Amniotic epithelial cell (primary cell): ENCODE measurements at places on chromosomes 6 and 20.

- DNase-seq: no peak
These were observed 34.6 kb upstream of the SCUBE3 start for GRCh38 chr6:35178932-35179832.

GRCh38 chr6:37319156-37319555, 34.6 kb upstream of the RNF8 start:
- no peak for DNase-seq

GRCh38 chr6:13303668-13304017, 24.7 kb downstream of the TBC1D7 start:
- peak; percentile 75 for DNase-seq

DNA sequence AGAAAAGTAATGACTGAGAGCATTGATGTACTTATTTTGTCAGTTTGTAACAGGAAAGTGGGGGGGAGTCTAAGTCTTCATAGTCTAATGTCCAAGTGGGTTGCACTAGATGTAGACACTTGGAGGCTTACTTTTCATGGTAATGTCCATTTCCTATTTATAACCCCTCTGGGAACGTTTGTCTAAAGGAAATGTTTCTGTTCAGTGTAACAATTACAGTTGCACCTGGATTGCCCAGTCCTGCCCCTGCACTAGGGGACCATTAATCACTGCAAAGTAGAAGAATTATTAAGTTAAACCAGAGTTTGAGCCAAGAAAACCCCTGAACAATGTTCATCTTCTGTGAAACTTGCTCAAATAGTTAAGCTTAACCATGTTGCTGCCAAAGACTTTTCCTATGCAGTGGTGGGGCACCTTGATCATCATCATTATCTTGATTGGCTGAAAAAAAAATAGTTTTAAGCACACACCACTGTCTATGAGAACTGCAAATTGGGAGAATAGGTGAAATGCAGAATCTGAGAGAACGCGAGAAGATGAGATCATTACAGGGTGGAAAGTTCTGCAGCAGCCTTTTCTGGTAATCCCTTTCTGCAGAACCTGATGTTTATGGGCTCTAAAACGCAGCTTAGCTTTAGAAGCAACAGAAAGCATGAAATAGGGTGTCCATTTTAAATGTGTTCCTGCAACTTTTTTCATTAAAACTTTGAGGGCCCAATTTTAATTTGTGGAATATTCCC, 106.0 kb downstream of the ZNF217 start:
- no peak for DNase-seq

DNA sequence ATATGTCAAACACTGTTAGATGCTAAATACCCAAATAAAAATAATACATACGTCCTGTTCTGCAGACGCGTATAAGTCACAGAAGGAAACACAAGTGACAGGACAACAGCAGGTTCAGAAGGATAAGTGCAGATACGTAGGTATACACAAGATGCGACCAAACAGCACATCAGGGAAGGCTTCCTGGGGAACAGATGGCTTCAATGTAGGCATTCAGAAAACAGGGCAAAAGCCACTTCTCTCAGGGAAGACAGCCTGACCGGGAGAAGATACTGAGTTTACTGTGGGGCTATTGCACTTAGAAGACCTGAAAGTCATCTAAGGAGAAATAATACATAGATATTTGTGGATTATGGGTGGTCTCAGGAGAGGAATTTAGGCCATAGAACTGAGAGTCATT, 1.9 kb downstream of the HLA-DPA1 start:
- DNase-seq: no peak

GRCh38 chr6:19795211-19795610, 42.0 kb upstream of the ID4 start:
- no peak for DNase-seq

DNA sequence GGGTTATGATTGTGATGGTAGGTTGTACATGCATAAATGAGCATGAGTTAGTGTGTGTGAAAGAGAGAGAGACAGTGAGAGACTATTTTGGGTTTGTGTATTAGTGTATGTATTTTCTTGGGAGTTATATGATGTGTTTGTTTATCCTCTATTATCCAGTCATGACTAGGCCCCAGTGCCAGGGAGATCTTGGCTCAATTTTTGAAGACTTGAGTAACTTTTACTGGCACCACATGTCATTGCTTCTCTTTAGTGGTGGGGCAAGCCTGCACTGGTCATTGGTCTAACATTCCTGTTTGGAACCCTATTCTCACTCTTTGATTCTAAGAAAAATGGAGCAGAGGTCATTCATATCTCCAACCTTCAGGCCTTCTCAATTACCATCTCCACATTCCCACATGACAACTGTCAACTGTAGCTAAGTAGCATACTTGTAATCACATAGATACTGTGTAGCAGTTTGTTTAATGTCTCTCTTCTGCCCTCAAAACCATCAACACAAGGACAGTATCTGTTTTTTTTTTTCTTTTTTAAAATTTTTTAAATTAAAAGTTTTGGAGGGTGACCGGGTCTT, 8.8 kb downstream of the L3MBTL1 start:
- DNase-seq: no peak

DNA sequence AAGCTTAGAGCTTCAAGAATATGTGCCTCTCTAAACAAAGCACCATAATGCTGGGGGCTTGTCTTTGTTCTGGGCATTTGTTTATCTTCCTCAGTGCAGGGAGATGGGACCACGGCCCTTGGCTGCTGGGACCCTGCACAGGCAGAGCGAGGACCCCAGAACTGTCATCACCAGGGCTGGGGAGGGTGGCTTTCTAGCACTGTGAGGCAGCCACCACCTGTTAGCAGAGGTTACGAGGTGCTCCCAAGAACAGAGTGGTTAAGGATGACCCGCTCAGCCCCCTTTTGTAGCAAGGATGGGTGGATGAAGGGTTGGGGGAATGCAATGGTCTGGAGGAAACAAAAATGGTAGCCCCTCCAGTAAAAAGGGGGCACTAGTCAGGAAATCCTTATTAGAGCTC, 34.9 kb downstream of the METTL24 start:
- DNase-seq: no peak

DNA sequence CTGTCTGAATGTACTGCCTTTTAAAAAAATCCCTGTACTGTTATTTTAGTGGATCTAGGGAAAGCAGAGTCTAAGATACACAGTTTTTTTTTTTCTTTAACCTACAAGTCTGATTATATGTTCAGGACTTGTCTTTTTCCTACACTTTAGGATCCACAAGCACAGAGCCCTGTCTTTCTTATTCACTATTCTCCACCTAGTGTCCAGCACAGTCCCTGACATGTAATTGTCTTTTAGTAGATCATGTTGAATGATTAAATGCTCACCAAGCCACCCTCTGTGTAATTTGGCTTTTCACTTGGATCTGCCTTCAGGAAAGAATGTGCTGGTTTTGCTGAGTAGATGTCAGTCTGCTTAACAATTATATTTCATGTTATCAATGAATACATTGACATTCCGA, 35.8 kb upstream of the YWHAB start:
- no peak for DNase-seq

DNA sequence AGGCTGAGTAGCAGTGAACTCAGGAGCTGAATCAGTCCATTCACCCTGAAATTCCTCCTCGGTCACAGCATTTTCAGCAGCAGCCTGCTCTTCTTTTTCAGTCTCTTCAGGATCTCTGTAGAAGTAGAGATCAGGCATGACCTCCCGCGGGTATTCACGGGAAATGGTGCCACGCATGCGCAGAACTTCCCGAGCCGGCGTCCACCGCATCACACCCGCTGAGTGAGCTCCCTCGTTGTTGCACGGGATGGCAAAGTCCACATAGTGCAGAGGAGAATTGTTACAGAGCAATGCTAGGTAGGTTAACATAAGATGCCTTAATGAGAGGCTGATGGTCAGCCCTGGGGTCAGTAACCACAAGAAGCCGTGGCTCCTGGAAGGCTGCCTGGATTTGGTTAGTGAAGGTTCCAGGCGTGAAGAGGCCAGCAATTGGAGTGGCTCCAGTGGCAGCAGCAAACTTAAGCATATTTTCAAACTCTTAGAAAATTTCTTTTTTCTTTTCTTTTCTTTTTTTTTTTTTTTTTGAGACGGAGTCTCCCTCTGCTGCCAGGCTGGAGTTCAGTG, 113.5 kb upstream of the HDAC2 start:
- DNase-seq: peak; percentile 14

GRCh38 chr20:38723848-38724625, at the start of gene SLC32A1:
SLC32A1 (plus strand) TSS chr20:38724486; CDS start chr20:38724725, 239 bp downstream.
- DNase-seq: no peak

- no peak for DNase-seq
These were observed 191.1 kb downstream of the ZMYND8 start for GRCh38 chr20:47165376-47165865.

DNA sequence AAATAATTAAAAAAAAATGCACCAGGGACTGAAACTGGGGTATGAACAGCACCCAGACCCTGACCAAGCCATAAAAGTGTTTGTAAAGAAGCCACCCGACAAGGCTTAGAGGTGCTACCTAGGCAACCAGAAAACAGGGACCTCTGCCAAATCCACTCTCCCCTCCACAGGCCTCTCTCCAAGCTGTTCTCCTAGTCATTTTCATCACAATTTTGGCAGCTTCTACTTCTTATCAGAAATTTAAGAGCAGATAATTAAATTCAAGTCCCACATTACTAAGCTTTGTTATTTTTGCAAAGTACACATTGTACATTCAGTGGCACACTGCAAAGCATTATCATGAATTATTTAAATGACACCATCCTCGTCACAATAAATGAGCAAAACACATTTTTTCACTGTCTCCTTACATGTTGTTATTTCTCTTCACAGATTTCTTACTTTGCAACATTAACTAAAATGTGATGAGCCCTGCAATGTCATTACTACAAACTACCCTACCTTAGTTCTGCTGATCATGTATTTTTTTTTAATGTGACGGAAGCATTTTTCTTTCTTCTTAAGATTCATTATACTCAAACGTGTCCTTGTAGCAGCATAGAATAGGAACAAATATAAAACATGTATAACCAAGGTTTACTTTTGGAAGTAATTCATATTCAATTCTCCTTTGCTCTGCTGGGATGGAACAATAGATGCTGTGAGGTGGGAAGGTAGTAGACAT, 38.1 kb downstream of the ECT2L start:
- DNase-seq: peak; percentile 72

DNA sequence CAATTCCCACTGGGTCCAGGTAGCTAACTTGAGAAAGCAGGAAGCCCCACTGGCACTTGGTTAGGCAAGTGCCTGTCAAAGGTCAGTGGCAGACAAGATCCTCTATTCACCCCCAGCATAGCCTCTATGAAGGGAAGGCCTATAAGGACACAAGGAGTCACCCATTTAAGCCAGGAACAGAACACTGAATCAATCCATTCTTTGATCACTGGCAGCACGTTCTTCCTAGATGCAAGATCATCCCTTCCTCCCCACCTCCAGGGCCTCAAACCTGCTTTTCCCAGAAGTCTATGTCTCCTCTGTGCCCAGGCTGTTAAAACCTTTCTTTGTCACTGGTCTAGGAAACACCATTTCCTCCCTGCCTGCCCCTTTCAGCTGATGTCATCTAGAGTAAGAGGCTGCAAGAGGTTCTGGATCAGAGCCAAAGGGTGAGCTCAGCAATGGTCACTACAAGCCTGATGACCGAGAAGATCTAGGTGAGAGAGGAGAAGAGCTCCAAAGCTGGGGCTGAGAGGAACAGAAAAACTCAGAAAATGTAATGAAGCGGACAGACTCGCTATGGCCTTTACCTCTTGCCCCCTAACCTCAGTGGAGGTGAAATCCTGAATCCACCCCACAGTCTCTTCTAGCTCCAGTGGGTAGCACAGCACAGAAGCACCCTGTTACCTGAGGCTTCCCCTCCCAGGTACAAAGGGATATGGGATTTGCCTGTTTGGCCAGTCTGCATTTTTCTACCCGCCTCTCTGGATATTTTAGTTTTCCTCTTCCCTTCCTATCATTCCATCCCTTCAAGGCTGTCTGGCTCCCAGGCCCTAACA, 1.8 kb downstream of the GTPBP2 start:
- DNase-seq: peak; percentile 94
